Substantia nigra (tissue), 51 donors: ENCODE measurements at places on chromosomes 1 and 21.

DNA sequence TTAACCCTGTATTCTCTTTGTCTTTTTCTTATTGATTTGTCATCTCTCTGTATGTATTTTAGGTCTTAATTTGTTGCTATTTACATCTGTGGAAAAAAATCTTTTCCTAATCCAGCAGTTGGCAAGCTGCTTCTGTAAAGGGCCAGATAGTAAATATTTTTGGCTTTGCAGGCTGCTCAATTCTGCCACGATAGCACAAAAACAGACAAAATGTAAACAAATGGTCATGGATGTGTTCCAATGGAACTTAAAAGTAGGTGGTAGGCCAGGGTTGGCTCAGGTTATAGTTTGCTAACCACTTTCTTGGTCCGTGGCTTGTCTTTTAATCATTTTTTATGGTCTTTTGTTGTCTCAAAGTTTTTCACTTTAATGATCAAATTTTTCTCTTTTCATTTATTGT, 371.8 kb downstream of the HHAT start:
- no peak for DNase-seq

- DNase-seq, result no peak
These were observed 632.0 kb downstream of the SMYD3 start for GRCh38 chr1:245874942-245875580.

- DNase-seq, result no peak
These were observed 131.6 kb downstream of the SNX7 start for GRCh38 chr1:98793136-98793535.

GRCh38 chr1:115648717-115649691, 7.2 kb downstream of the VANGL1 start:
- no peak for DNase-seq

- DNase-seq, result no peak
These were observed at the start of the genes LEPR and LEPROT for GRCh38 chr1:65420590-65421350. Gene LEPR, plus strand, starts transcription at chr1:65420668. Its CDS starts 144,898 bp downstream, at chr1:65565566. Gene LEPROT, plus strand, starts transcription at chr1:65420668. Its CDS starts 57 bp downstream, at chr1:65420725.

DNA sequence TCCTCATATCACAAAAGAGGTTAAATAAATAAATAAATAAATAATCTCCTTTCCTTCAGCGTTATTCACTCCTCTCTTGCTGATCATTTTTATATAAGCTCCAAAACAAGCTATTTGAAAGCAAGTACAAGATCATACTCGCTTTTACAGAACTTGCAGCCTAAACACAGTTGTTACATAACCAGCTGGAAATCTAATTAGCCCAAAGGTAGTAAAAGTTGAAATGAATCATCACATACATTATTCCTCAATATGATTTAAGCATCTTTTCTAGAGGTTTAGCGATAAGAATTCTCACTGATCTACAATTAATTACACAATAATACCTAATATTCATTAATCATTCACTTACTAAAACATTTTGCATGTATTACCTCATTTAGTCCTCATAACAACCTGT, 160.2 kb downstream of the COP1 start:
- no peak for DNase-seq

- DNase-seq, result no peak
These were observed 235.4 kb upstream of the LYPLAL1 start for GRCh38 chr1:218938259-218938658.

DNA sequence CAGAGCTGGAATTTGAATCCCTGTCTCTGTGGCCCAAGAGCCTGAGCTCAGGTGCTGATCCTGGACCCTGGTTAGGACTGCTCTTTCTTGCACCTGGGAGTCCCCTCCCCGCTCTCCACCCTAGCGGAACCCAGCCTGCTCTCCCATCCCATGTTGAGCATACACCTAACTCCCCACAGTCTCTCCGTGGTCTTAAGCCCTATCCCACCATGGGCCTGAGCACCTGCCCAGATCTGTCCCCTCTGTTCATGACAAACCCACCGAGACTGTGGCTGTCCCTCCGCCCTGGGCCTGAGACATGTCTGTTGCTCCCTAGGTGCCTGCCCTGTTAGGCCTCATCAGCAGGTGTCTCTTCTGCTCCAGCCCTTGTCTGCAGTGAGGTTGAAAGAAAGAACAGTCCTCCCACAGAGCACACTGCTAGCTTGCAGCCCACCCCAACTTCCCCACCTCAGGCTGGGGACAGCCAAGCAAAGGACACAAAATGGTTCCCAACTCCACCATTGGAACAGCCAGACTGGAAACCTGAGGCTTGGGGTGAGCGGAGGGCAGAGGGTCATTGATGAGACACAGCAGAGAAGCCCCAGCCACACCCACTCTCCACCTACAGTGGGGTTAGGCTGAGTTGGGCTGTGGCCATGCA, 118.5 kb downstream of the MATN1 start:
- DNase-seq, result no peak

DNA sequence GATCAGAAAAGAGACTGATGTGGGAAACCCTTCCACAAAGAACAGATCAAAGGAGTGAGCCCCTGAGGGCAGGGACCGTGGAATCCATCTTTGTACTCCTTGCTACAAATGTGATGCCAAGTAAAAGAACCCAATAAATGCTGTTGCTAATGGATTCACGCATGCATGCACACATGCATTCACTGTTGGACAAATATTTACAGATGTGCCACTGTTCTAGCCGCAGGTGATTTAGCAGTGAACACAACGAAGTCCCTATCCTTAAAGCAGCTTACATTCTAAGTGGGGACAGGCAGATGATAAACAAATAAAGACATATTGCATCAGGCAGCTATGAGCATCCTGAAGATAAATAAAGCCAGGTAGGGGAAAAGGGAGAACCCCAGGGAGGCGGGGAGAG, 67.8 kb downstream of the ITPKB start:
- DNase-seq, result no peak

GRCh38 chr1:18109756-18110597, 2.4 kb downstream of the IGSF21 start:
- peak; percentile 54 for DNase-seq

GRCh38 chr1:208131621-208132286, 112.4 kb downstream of the PLXNA2 start:
- no peak for DNase-seq

DNA sequence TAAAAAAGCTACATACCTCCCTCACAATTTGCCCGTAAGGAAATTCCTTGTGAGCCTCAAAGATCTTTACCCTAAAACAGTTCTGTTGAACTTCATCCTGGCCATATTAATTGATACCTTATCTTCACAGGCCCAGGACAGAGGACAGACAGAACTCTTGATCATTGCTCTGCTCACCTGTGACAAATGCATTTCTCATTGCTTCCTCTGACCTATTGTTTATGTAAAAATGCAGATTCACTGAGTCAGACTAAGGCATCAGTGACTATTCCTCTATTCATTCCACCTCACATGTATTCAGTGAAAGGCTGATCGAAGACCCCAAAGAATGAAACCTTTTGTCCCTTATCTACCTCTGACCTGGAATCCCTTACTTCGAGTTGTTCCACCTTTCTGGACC, 61.0 kb downstream of the BACH1 start:
- DNase-seq, result no peak

GRCh38 chr1:84427250-84428188, 29.2 kb downstream of the DNASE2B start:
- no peak for DNase-seq

GRCh38 chr1:152348447-152348846, 11.4 kb downstream of the FLG2 start:
- no peak for DNase-seq

GRCh38 chr21:32645261-32646182, 33.3 kb upstream of the CFAP298 start:
- DNase-seq, result no peak

DNA sequence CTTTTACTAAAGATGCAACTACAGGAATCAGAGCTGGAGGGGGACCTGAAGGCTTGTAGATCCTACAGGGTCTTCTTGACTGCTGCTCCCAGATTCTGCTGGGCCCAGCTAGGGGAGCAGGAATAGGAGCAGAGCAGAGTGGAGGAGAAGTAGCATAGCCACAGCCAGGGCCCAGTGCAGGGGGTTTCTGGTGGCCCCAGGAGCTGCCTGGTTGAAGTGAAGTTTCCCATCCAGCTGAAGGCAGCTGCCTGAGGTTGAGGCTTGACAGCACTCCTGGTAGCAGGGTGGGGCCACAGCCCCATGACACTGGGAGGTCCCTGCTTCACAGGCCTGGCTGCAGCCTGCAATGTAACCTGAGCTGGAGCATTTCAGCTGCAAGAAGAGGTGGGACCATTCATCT, 2.0 kb upstream of the INPP5B start:
- DNase-seq, result no peak

GRCh38 chr21:45413922-45414321, 9.0 kb downstream of the COL18A1 start:
- DNase-seq, result no peak

DNA sequence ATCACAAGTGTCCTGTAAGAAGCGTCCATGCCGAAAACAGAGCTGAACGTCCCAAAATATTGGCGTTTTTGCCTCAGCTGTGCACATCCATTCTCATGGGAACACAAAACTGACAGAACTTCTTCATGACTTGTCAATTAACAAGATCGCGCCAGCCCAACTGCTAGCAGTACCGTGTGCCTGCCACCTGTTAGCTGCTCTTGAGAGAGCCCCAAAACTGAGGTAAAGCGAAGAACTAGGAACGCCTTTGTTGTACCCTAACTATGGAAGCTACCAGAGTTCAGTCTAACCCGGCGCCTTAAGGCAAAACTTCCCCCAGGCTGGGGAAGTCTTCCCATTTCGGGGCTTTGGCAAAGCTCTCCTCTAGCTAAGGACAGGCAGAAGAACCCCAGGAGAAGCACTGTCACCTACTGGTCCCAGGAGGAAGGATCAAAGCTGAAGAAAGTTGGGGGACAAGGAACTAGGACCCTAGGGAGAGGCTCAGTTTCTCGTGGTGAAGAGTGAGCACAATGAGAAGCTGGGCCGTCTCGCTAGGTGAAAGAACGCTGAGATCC, 719 bp downstream of the EYA3 start:
- peak; percentile 23 for DNase-seq
